Activated CD8-positive, alpha-beta memory T cell treated with anti-CD3 and anti-CD28 coated beads for 4 hours (primary cell): ENCODE measurements at places on chromosomes 6 and 20.
A peak's percentile ranks its signal among the peaks of the same experiment; 100 is the strongest.

GRCh38 chr6:93088621-93089501, 330.5 kb downstream of the EPHA7 start:
- no peak for DNase-seq

DNA sequence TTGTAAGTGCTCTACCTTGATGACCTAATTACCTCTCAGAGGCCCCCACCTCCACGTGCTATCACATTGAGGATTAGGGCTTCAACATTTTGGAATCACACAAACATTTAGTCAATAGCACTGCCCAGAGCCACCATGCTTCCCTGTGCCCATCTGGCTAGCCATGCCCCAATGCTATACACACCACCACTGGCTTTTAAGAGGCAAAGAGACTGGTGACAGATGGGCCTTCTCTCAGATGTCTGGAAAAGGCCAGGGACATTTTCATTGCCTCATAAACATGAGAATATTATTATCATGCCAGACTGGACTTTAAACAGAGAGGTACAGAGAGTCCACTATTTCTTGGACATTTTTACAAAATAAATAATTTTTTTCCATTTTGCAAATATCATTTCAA, 29.8 kb downstream of the TRMT6 start:
- DNase-seq: no peak

DNA sequence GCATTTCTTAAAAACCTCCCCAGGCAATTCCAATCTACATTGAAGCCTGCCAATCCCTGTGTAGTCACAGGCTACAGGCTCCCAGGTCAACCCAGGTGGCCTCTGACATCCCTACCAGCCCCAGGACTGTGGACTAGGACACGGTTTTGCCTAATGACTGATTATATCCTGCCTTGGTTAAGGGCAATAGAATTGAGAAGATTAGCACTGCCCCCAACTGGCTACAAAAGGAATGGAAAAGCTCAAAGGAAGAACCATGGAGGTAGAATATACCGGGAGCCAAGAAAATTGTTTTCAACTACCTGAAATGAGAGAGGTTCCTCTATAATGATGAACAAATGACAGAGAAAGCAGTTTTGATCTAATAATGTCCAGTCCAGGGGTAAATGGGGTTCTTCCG, 421.1 kb upstream of the AGPAT4 start:
- DNase-seq: no peak

GRCh38 chr6:40805336-40805735, 218.2 kb upstream of the LRFN2 start:
- DNase-seq: no peak

DNA sequence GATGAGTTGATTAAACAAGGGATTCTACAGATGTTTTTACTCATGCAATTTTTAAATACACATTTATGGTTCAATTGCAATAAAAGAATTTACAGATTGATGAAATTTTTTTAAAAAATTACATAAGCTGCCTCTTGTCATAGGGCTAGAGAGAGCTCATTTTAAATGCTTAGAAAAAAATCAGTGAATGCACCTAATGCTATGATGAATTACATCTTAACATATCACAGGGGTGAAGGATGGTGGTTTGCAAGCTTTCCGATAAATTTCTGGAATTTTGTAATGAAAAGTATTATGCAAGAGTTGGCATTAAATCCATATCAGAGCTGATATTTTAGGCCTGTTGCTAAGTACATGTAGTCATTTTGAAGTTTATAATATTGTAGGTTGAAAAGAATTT, 29.6 kb downstream of the DSE start:
- no peak for DNase-seq

DNA sequence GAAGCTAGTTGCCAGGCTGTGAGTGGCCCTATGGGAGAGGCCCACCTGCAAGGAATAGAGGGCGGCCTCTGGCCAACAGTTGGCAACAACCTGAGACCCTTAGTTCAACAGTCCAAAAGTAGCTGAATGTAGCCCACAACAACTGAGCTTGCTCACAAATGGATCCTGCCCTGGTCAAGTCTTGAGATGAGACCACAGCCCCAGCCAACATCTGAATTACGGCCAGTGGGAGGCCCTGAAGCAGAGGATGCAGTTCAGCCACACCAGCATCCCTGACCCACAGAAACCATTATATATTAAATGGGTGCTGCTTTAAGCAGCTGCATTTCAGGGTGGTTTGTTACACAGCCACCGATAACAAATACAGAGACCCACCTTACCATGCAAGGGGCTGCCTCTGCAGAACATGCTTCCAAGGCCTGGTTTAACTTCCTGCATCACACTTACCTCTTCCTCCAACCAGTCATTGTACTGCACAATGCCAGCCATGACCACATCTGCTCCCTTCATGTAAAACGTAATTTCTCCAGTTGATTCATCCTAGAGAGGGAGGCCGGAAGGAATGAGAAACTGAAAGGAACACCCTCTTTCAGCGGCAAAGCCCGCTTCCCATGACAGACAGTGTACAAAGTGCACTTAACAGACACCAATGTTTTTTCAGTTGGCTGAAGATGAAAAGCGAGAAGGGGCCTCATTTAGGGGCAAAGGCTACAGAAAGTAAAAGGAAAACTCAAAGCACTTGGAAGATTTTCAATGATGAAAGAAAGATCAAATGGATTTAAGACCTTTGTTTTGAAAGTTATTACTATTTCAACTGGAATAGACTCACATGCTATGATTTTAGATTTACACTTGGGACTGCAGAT, 86.2 kb upstream of the NFATC2 start:
- no peak for DNase-seq

GRCh38 chr6:1406306-1407072, 17.1 kb downstream of the FOXF2 start:
- DNase-seq: no peak

DNA sequence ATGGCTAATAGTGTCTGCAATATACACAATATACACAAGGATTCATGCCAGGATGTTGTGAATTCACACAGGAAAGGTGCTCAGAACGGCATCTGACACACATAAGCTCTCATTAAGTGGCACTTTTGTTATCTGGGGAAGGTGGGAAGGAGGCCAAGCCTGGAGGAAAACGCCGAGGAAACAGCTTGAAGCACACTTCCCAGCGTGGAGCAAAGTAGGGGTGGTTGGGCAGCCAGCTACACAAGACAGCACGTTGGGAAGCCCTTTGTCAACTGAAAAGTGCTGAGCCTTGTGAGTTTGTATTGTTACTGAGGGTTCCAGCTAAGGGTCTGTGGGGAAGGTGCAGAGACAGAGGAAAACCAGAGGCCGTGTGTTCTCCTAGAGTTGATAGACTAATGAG, 181.0 kb downstream of the ZMYND8 start:
- no peak for DNase-seq

DNA sequence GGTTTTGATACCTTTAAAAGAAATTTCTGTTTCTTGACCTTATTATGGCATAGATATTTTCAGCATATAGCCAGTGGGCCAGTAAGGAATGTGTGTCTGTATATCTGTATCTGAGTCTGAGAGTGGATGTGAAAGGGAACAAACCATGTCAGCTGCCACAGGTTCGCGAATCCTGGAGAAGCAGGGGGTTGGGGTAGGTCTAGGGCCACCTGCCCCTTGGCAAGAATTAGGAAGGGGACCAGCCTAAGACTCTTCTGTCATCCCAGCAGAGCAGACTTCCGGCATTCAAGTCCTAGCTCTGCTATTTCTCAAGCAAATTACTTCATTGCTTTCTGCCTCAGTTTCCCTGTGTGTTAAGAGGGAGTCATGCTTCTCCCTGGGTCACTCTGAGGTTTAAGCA, 180.3 kb upstream of the SNX9 start:
- DNase-seq: no peak

- DNase-seq: no peak
These were observed 108.8 kb downstream of the PREX1 start for GRCh38 chr20:48718786-48719578.

GRCh38 chr6:111781041-111781708, 92.1 kb downstream of the FYN start:
- DNase-seq: no peak

DNA sequence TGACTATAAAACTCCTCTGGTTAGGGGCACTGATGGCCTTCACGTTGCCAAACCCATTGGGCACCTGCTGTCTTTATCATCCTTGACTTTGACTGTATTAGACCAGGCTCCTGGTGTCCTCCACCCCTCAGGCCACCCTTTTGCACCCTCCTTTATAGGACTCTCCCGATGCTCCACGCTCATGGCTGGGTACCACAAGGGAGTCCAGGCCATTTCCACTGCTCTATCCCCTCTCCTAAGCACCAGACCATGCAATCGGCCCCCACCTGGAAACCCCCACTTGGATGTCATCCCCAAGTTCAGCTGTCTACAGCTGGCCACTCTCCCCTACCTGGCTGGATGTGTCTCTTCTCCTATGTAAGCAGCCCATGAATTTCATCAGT, 115.2 kb downstream of the TOX2 start:
- no peak for DNase-seq

- DNase-seq: no peak
These were observed 89.6 kb upstream of the RIPOR2 start for GRCh38 chr6:25025248-25025918.

DNA sequence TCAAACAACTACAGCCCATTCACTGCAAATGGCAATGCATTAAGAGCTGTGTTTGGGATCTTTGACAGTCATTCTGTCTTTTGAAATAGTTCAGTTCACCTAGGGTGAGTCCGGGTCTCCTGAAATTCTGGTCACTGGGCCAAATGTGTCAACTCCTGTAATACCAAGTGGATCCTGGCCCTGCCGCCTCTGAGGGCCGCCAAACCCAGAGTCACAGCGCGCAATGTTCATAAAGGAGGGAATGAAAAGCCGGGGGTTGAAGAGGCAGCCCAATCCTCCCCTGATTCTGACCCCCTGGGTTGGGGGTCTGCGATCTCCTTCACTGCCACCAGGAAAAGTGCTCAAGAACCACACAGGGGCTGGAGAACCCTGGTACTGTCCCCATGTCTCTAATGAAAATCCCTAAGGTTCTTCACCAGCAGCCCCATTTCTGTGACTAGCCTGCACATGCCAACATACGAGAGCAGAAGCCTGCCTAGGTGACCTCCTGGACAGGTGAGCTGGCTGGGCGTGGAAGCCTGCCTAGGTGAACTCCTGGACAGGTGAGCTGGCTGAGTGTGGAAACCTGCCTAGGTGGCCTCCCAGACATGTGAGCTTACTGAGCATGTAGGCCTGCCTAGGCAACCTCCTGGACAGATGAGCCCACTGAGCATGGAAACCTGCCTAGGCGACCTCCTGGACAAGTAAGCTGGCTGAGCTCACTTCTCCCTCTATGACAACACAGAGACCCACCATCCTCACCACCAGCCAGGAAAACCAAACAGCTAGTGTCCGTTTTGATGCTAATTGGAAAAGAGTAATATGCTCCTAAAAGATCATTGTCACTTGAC, 16.1 kb upstream of the APMAP start:
- DNase-seq: no peak

DNA sequence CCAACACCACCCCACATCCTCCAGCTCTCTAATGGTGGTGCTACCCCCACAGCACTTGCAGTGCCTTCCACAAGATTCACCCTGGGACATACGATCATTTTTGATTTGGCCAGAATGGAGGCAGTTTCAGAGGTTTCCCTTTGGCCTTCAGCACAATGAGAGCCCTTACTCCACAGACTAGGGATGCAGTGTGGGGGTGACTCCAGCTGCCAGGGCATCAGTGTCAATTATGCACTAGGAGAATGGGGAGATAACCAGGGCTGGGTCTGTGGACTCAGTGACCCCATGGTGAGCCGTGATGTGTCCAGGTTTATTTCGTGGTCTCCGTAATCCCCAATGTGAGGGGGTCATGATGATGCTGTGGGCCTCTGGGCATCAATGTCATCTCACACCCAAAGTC, 31.5 kb upstream of the MICB start:
- no peak for DNase-seq

GRCh38 chr6:49866485-49866943, at the start of gene CRISP1:
Gene CRISP1 (minus strand): TSS chr6:49866535. CDS start chr6:49857400, 9,135 bp downstream.
- DNase-seq: no peak

GRCh38 chr6:43269273-43270007, 26.2 kb downstream of the TTBK1 start:
- DNase-seq: peak; percentile 20

GRCh38 chr6:56515081-56515905, 127.4 kb downstream of the DST start:
- DNase-seq: no peak

- no peak for DNase-seq
These were observed 9.5 kb upstream of the SRXN1 start for GRCh38 chr20:662277-663192.

- no peak for DNase-seq
These were observed 115.5 kb downstream of the CCDC170 start for GRCh38 chr6:151609146-151609902.

GRCh38 chr6:127879685-127880084, 21.2 kb downstream of the THEMIS start:
- DNase-seq: no peak

- no peak for DNase-seq
These were observed 86.6 kb downstream of the HFE start for GRCh38 chr6:26173836-26174145.
